Substantia nigra (tissue), 51 donors: ENCODE measurements at places on chromosomes 11 and 22.

- no peak for DNase-seq
These were observed 45.0 kb upstream of the FTH1 start for GRCh38 chr11:62012451-62012831.

DNA sequence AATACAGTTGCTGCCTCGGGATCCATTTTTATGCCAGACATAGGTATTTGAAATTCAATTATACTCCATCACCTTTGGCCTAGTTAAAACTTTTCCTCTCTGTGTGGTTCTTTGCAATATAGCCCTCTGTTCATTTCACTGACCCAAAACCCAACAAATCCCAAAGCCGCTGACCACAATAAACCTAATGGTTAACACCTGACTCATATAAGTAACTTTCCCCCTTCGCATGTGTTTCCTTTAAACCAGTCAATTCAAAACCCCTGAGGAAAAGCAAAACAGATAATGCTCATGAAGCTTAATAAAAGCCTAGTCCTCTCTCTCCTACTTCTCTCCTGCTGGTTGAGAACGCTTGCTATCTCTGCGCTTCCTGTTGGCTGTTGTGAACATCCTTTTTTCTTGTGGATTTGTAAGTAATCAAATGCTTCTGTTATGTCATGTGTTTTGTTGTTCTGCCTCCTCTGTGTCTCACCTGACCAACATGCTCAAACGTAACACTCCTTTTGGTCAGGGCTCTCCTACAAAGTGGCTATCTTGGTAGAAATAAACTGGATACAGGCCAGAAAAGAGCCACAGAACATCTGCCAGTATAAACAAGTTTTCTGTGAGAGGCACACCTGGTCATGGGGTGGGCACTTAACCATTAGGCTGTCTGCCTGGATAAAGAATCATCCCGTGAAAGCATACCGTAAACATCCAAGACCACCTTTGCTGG, 652.6 kb downstream of the METTL15 start:
- no peak for DNase-seq

DNA sequence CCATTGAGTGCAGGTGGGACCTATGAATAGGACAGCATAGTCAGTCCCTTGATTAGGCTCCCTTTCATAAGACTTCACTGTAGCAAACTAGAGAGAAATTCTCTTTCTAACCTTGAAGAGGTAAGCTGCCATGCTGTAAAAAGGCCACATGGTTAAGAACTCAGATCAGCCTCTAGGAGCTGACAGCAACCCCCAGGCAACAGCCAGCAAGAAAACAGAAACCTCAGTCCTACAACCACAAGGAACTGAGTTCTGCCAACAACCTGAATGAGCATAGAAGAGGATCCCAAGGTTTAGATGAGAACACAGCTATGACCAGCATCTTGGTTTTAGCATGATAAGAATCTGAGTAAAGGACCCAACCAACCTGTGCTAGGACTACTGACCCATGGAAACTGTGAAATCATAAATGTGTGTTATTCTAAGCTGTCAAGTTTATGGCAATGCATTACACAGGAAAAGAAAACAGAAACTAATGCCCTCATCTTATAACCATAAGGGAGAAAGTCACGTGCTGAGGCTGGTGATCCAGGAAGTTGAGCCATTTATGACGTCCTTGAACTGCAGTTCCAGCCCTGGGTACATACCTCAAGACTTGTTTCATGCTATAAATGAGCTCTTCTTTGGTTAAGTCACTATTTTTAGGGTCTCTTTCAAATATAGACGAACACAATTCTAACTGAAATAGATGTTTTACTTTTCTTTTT, 43.3 kb downstream of the RAB38 start:
- DNase-seq = no peak

GRCh38 chr11:101757741-101758140, 157.1 kb upstream of the CEP126 start:
- DNase-seq = no peak

DNA sequence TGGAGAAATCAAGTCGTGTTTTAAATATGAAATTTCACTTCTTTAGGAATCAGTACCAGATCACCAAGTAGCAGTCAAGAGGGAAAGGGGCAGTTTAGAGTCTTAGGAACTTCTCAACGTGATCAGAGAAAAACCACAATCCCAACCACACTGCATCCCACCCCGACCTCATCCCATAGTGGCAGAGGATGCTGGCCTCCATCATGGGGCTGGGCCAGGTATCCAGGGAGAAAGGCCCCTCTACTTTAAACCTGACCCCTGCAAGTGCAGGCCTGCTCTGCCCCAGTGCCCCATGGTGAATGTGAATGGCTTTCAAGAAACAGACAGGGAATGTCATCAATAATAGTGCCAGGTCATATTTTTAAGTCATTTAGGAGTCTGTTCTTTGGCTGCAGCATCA, 12.1 kb downstream of the CHST1 start:
- no peak for DNase-seq

DNA sequence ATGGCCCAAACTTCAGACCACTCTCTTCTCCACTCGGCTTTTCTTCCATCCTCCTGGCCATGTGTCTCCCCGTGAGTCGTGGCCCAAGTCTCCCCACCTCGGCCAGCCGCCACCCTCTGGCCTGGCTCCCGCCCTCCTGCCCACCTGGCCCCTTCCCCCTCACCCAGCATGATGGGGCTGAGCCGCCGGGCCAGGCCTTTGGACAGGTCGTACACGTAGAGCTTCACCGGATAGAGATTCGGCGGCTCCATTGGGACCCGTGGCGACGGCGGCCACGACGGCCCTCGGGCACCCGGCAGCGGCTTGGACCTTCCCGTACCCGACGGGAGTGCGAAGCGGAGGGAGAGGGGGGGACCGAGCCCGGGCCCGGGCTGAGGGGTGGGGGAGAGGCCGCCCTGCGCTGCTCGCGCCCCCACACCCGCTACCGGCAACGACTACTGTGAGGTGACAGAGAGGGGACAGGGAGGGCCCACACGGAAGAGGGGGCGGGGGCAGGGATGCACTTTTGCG, at the start of gene DESI1:
TSS of gene DESI1 (minus strand) at position 455 of the 510 bp plus-strand sequence. CDS start at position 251, 204 bp downstream.
- DNase-seq = no peak

DNA sequence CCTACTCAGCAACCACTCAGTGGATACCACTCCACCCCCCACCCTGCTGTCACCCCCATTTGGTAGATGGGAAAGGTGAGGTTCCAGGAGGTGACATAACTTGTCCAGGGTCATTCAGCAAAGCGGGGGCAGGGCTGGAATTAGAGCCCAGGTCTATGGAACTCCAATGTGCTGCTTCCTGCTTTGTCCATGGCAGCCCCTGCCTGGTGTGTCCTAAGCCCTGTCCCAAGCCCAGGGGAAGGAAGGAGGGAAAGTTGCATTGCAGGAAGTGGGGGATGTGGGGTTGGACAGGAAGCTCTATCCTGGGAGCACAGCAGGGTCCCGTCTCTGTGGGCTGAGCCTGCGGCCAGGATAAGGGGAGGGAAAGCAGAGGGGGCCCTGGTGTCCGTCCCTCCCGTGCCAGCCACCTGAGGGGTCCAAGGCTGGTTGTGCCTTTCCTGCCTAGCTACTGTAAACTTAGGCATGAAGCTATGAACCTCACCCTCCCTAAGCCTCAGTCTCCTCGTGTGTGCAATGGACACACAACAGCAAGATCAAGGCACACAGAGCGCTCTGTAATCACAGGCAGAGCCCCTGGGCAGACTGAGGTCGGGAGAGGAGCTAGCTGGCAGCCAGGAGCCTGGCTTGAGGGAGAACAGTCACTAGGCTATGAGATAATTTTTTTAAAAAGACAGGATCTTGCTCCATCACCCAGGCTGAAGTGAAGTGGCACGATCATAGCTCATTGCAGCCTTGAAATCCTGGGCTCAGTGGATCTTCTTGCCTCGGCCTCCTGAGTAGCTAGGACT, 12.9 kb downstream of the GAL3ST1 start:
- DNase-seq = no peak

DNA sequence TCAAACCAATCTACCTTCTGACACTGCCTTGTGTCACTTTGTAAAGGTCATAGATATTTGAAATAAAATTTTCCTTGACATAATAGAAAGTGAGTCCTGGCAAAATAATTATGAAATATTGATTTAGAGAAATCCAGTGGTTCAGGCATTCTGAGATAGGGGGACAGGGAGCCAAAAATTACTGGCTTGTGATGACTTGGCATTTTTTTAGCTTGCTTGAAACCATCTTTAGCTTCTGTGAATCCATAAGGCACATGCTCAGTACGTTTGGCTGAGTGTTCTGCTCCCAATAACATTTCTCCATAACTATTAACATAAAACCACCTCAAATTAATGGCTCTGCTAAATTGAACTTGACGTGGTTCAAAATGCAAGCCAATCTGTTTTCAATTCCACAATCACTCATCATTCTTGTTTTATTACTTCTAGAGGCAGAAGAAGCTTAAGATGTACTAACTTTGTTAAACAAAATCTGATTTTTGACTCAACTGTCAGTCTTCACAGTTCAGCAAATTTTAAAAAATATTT, 209.0 kb downstream of the LRRC4C start:
- DNase-seq = no peak

GRCh38 chr22:26887916-26888315, 230.5 kb downstream of the MIAT start:
- DNase-seq = no peak

DNA sequence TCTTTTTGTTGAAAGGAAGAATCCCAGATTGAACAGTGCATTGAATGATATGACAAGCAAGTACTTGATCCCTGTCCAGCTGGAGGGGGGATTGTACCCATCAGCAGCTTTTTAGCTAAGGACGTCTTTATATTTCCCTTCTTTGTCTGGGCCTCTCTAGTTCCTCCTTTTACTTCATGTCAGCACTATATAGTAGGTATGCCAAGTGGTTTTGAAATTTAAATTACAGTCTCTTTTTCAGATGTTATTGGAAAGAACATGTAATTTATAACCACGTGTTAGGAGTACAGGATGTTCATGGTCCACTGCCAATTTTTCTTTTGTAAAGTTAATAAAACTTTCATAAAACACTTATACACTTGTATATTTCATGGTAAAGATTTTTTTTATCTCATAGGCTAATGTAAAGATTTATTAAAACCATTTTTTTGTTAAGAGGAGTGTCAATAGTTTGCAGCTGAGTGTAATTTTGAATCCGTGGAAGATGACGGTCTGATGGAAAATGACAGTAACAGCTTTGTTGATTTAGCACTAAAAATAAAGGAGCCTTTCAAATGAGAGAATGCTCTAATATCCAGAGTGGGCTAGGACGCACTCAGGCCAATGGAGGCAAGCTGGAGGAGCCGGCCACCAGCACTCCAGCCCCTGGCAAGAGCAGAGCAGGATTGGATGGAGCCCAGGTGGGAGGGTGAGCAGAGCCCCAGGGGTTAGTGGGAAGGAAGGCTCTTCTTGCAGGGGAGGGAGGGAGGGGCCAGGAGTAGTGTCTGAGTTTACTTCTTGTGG, 488.3 kb downstream of the INSC start:
- no peak for DNase-seq
